ENCODE measurements at places on chromosomes 13 and 19. TPM values are rescaled to one million over a fixed set of nuclear protein-coding genes. Genes with fewer than 3 reads are reported as not detected.

The SLC6A16 gene
- 2.5 TPM for total RNA-seq

The DNAAF3 gene
- 5.6 TPM for total RNA-seq

The CBLC gene
- 42.2 TPM for total RNA-seq

The KIR2DL4 gene
- not detected for total RNA-seq

The KIR2DL3 gene
- total RNA-seq: not detected
